Mucosa of descending colon (tissue), 3 donors: ENCODE measurements at places on chromosomes 1 and 21.
A peak's percentile ranks its signal among the peaks of the same experiment; 100 is the strongest.

GRCh38 chr1:161131523-161132409, 701 bp downstream of the DEDD start:
- peak; percentile 21 for DNase-seq

GRCh38 chr1:55329808-55330432, 114.8 kb upstream of the USP24 start:
- no peak for DNase-seq

- DNase-seq, result no peak
These were observed 83.6 kb downstream of the SLC66A1 start for GRCh38 chr1:19395678-19396192.

DNA sequence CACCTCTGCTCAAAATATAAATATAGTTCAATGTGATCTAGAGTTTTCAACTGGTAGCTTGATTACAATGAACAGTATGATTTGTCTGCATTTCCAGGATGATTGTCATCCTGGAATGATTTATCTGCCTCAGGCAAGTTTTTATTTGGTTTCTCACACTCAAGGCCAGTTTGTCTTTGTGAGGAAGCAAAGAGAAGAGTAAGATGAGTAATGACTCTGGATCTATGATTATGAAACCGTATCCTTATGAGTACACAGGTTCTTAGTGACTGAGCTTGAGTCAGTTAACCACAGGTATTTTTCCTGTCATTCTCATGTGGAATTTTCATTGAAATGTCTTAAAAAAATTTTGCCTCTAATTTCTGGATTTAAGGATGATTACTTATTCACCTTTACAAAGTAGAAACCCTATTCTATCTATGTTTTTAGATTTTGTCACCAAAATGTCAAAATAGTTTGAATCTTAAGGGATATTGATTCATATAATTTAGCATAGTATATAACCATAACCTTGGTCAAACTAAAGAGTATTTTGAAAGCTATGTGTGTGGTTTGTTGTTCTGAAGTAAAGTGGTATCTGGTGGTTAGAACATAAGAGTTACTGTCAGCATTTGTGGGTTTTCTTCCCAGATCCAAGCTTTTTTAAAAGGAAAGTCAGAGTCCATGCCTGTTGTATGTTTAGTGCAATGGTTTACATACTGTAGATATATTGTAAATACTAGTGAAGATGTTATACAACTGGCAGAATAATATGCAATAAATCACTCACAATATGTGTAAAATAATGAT, 145.0 kb downstream of the RASAL2 start:
- no peak for DNase-seq

- no peak for DNase-seq
These were observed 138.6 kb downstream of the LMX1A start for GRCh38 chr1:165217958-165218357.

DNA sequence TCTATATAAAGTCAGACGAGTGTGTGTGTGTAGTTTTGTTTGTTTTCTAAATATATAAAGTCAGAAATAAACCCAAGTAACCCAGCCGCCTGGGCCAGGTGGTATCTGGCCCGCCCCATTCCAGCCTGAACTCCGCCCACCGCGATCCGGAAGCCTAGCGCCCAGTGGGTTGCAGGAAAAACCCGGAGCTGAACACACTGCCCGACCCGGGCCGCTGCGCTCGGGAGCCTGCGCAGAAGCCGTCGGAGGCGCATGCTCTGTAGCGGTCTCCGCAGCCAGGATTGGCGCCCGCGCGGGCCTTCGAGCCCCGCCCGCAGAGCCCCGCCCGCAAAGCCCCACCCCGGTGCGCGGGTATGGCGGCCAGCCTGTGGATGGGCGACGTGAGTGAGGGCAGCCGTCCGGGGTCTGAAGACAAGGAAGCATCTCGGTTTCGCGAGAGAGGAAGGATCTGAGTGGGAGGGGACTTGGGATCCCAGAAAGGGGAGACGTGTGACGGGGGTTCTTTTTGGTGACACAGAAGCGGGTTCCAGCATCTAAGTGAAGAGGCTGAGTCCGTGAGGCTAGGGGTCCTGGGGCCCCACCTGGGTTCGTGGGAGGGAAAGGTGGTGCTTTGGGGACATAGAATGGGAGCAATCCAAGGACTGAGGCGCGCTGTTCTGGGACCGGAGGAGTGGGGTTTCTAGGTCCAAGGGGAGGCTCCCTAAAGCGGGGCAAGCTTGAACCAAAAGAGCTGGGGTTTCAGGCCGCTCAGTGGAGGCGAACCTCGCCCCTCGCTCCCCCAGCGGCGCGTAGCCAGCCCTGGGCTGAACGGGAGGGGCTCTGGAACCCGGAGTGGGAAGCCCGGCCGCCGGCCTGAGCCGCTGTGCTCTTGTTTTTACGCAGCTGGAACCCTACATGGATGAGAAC, at the start of gene TRNAU1AP:
TSS of gene TRNAU1AP (plus strand) at position 328 of the 906 bp plus-strand sequence. CDS start at position 354, 26 bp downstream.
- DNase-seq, result peak; percentile 98

DNA sequence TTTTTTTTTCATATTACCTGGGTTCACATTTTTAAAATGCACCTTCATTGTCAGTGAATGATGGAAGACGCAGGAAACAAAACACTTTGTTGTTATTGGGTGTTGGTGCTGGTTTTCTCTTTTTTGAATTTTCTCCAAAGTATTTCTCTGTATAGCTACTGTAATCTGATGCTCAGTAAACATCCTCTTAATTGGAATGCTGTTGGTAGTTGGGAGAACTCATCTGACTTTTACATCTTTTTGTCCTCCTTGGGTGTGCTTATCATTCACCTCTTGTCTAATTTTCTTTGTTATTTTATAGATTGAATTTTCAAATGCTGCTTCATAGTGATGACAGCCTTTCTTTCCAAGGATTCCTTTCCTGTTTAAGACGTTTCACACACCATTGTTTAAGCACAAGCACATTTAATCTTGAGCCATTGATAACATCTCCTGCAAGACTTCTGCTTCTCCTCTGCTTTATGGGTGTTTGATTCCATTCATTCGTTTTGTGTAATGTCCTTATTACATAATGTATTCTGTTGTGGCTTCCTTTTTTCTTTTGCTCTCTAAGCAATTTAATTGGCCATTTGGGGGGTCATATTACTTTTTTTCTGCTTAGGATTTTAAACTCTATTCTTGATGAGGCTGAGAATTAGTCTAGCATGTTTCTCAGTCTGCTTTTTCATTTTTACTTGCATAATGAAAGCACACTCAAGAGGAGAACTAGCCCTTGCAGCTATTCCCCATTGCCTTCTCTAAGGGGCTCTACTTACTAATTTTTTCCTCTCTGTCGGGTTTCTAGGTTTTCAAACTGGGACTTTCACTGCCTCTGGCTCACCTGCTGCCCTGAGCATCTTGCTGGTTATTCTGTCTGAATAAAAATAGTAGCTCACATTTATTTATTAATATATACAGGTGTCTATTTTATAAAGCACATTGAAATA, 42.0 kb upstream of the CD34 start:
- DNase-seq, result no peak

GRCh38 chr1:168084396-168085231, 52.1 kb downstream of the GPR161 start:
- peak; percentile 60 for DNase-seq

GRCh38 chr1:92228401-92228800, 10.7 kb downstream of the C1orf146 start:
- DNase-seq, result no peak

- DNase-seq, result no peak
These were observed 40.5 kb upstream of the SUCO start for GRCh38 chr1:172492421-172492820.

DNA sequence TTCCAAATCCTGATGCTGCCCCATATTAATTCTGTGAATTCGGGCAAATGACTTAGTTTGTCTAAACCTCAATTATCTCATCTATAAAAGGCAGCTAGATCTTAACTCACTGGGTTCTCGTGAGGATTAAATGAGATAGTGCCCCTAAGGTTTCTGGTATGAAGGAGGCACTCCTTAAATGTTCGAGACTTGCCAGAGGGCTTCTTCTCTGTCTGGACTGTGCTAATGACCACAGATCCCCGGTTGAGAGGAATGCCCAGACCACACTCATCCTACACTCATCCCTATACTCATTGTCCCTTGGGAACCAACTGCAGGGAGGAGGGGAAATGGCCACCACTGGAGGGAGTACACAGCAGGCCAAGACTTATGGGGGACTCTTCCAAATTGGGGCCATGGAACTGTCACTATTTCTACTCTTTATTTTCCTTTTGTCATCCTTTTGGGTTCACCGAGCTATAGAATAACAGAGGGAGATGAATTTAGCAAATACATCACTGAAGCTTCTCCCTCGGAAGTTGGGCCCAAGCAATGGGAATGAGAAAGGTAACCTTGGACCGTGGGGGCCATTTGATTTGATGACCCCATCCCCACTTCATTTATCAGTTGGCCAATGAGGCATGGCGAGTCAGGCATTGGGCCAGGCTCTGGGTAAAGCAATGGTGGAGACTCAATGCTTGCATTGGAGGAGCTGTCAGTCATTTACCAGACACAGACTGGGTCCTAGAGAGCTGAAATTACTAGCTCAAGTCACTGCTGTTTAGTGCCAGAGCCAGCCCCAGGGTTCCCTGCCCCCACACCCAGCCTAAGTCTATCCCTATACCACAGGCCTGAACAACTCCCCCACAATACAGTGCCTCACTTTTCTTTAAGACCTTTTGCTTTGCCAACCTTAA, 5.1 kb downstream of the ATF3 start:
- DNase-seq, result no peak

DNA sequence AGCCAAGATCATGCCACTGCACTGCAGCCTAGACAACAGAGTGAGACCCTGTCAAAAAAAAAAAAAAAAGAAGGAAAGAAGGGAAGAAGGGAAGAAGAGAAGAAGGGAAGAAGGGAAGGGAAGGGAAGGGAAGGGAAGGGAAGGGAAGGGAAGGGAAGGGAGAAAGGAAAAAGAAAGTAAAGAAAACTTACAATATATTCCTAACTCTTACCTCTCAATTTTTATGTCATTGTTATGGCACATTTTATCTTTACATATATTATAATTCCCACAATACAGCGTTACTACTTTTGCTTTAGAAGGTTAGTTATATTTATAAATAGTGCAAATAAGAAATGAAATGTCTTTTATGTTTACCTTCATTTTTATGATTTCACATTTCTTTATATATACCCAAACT, 358.7 kb downstream of the HHIPL2 start:
- DNase-seq, result no peak

DNA sequence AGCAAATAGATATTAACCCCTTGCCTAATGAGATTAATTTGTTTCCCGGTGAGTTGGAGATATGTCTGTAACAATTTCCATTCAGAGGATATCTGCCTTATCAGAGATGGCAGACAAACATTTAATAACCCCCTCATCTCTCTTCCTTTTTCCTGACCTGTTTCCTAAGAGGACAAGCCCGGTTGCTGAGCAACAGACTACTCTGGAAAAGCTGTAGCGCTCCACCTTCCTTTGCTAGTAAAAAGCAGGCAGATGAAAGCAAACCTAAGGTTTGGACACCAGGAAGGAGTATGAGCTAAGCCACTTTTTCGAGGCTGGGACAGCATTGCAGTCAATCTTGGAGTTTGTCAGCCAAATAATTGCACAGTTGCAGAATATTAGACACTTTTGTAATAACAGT, 82.4 kb downstream of the RGS21 start:
- no peak for DNase-seq

GRCh38 chr1:226912587-226913176, 27.4 kb upstream of the COQ8A start:
- peak; percentile 66 for DNase-seq

- no peak for DNase-seq
These were observed 21.6 kb downstream of the AADACL4 start for GRCh38 chr1:12665511-12665910.

- no peak for DNase-seq
These were observed 145.1 kb upstream of the CTTNBP2NL start for GRCh38 chr1:112250892-112251291.

DNA sequence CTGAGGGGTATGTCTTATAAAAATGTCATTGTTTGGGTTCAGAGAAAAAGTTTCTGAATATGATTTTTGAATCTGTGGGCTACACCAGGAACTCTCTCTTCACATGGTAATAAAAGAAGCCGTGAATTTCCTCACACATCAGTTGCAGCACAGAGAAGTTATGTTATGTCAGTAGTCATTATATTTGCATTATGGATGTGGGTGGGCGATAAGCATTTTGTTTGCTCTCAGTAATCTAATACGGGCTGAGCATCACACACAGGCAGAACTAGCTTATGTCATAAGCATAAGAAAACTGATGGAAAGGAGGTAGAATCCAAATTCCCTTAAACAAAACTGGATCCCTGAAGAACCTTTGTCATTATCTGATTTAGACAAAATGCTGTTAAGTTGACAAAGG, 70.8 kb downstream of the PRDM2 start:
- DNase-seq, result no peak

- DNase-seq, result no peak
These were observed 115.4 kb downstream of the DMRTB1 start for GRCh38 chr1:53574621-53575020.

GRCh38 chr1:234970731-234971476, 157.7 kb downstream of the TOMM20 start:
- DNase-seq, result peak; percentile 66

GRCh38 chr1:18646786-18647410, 16.3 kb downstream of the PAX7 start:
- DNase-seq, result no peak

DNA sequence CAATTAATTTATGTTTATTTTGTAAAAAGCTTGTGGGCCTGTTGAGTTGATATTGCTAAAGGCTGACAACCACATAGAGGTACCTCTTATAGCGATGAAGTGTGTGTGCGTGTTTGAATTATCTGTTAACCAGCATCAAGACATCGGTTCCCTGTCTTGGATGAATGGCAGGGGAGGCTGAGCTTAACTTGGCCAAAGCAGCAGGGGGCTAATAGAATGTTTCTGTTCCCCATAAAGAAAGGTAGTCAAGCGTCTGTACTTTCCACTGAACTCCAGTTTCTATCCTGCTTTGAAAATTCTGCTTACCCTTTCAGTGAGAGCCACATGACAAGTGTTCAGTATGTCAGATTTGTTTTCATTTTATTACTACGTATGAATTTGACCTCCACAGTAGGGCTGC, 63.0 kb downstream of the ROR1 start:
- DNase-seq, result no peak

DNA sequence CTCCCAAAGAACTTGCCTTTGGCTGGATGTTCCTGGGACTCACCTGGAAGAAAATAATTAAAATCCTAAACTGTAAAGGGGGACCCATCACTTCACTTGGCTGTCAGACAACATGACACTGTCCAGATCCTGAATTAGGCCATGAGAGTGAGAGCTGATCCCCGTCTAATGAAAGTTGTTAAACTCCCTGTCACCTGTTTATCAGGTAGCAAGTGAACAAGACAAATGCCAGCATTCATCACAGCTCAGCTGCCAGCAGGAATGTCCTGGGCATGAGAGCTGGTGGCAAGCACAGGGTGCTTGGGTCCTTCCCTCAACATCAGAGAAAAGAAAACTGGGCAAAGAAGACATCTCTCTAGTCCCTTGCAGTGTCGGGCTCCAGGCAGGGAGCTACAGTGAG, 23.8 kb downstream of the PMVK start:
- no peak for DNase-seq

- DNase-seq, result no peak
These were observed 341.2 kb downstream of the HHAT start for GRCh38 chr1:210669951-210670350.
